ENCODE measurements at places on chromosomes 2 and 18. TPM values are rescaled to one million over a fixed set of nuclear protein-coding genes. Genes with fewer than 3 reads are reported as not detected.
A peak's percentile ranks its signal among the peaks of the same experiment; 100 is the strongest.

DNA sequence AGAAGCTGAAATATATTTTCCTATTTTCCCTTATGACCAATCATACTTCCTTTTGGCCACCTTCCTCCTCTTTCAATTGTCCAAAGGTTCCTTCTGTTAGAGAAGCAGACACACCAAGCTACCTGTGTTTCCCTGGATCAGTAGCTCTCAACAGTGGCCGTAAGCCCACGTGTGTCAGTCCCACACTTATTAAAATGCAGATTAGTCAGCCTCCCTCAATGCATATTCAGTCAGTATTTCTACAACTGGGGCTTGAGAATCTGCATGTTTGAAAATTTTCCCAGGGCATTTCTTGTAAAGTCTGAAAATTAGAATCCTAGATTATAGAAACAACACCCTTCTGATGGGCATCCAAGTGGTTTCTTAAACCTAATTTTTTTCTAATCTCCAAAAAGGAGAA lies 54.0 kb upstream of the ITPRID2 start:
- no peak for DNase-seq

GRCh38 chr2:212811921-212812320 lies 273.3 kb upstream of the ERBB4 start:
- DNase-seq: no peak

The PRSS56 gene
- not detected for total RNA-seq

GRCh38 chr2:24618680-24619079 lies 127.6 kb downstream of the NCOA1 start:
- no peak for DNase-seq

DNA sequence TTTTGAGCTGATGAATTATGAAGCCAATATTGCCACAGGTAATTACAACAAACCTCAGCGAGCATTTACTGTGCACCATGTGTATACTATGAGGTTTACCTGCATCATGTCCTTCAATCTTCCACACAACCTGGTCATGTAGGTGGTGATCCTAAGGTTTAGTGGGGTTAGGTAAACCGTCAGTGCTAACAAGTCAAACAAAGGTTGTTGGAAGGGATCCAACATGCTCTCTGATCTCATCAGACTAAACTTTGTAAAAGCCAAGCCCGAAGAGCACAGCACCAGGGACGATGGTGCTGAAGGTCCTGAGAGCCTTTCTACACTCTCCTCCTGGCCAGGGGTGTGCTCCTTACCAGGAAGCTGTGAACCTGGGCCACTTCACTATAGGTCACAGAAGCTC lies 29.4 kb downstream of the SH3YL1 start:
- DNase-seq: no peak

DNA sequence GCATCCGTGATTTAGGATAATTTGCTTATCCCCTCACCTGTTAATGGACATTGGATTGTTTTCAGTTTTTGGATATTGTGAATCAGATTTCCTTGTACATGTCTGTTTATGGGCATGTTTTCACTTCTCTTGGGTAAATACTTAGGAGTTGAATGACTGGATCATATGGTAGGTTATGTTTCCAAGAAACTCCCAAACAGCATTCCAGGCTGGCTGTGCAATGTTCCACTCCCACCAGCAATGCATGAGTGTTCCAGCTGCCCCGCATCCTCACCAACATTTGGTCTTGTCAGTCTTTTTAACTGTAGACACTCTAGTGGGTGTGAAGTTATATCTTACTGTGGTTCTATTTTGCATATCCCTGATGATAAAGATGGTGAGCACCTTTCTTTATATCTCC lies 8.9 kb upstream of the LRRFIP1 start:
- no peak for DNase-seq

The HADHA gene
- total RNA-seq: 99.9 TPM

The MRPS5 gene
- 59.5 TPM for total RNA-seq

The ABCB11 gene
- not detected for total RNA-seq

- no peak for DNase-seq
These were observed 60.4 kb downstream of the GRB14 start for GRCh38 chr2:164560902-164561301.

DNA sequence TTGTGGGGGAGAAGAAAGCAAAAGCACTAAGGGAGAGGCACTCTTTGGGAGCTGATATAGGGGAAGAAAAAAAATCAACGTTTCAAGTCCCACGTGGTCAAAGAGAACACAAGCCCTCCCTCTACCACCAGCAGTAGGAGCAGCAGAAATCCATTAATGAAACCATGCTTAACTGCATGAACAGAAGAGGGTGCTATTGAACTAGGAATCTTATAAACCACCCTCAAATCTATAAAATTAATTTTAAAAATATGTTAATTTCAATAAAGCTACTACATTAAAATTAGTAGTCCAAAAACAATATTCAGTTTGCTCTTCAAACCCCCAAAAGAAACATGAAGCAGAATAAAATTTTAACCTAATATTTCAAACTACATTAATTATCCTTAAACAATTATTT lies 147.8 kb downstream of the TMEM18 start:
- peak; percentile 89 for DNase-seq

DNA sequence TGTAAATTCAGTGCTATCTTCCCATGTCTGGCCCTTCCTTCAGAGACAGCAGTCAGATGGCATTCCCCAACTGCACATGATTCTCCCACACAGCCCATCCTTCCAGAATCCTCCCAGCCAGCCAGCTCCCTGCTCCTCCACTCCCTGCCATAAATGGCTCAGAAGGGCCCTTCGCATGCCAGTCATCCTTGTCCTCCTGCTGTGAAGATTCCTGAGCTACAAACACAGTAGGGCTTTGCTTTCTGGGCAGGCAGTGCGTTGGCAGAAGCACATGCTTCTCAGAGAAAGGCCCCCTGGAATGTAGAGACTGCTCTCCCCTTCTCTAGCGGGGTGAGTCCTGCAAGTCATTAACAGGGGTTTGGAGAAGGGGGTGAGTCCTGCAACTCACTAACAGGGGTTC lies 71.9 kb downstream of the TEX51 start:
- no peak for DNase-seq

DNA sequence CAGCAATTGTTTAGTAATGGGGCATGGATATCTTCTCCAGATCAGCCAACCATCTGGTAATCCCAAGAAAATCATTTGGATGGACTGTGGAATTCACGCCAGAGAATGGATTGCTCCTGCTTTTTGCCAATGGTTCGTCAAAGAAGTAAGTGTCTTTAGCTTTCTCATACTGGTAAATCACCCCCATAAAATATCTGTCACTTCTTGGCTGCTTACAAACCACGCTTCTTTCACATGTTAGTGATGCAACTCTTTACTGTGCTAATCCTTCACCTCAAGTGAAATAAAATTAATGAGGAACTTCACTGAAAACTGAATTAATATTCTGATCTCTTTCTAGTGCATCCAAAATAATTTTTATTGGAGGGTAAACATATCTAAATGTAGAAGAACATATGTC lies 18.9 kb downstream of the CPO start:
- no peak for DNase-seq

The NT5C1B gene
- not detected for total RNA-seq

DNA sequence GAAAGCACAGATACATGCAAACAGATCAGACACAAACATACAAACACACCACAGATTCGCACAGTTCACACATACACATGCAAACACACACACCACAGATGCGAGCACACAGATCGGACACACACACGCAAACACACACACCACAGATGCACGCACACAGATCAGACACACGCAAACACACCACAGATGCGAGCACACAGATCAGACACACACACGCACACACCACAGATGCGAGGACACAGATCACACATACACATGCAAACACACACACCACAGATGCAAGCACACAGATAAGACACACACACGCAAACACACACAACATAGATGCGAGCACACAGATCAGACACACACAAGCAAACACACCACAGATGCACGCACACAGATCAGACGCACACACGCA lies 149.0 kb downstream of the PXDN start:
- no peak for DNase-seq

GRCh38 chr2:27756544-27757498 lies 14.7 kb upstream of the MRPL33 start:
- peak; percentile 47 for DNase-seq

GRCh38 chr2:29074411-29074810 lies at the start of gene PCARE:
Gene PCARE (minus strand): TSS chr2:29074523. CDS start chr2:29074261, 262 bp downstream.
- DNase-seq: no peak

DNA sequence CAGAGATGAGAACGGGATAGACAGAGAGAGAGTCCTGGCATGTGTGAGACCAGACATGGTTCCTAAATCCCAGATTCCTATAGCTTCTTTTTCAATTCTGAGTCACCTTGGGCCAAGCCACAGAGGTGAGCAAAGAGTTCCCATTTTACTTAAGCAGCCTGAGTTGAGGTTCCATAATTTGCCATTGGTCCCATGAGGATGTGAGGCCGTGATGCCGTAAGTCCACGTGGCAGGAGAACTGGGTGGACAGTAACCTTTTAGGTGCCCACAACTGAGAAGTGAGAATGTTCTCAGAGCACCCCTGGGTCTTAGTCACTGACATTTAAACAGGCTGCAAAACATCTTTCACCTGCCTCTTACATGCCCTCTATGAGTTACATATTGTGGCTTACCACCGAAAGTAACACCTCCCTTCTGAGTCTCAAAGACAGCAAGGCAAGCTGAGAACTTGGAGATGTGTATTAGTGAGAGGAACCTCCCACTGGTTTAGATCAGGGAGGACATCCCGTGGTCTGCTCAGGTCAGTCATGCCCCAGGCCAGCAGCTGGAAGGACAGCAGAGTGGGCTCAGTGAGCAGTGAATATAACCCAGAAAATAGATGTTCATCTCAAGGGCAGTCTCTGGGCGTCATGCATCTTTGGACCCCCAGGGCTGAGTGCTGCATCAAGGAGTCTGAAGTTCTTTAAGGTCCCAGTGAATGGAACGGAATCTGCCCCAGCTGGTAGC lies 127.9 kb upstream of the LGALSL start:
- peak; percentile 54 for DNase-seq

The AFF3 gene
- 99.7 TPM for total RNA-seq

The UGGT1 gene
- 74.3 TPM for total RNA-seq

The IL1A gene
- 0.15 TPM for total RNA-seq

DNA sequence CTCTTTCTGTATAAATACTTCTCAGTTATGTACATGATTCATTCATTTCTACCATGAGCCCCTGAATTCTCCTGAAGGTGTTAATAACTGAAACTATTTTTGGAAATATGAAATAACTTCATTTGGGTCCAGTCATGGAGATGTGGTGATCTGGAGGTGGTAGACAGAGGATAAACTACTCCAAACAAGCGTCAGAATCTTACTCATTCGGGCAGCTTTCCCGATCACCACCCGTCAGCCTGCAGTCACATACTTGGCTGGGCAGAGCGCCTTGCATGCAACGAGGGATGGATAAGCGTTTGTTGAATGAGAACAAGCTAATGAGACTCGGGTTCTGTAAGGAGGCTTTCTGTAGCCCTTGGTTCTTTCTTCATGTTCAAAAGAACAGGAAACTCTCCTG lies 222.7 kb downstream of the CD226 start:
- DNase-seq: no peak

- no peak for DNase-seq
These were observed 12.3 kb downstream of the KLF7 start for GRCh38 chr2:207153266-207153975.

All from Karpas-422 (cell line).